Lower lobe of right lung (tissue), 2 donors: ENCODE measurements at places on chromosomes 3 and 15. TPM values are rescaled to one million over a fixed set of nuclear protein-coding genes. Genes with fewer than 3 reads are reported as not detected.

The RETNLB gene
- not detected for total RNA-seq

DNA sequence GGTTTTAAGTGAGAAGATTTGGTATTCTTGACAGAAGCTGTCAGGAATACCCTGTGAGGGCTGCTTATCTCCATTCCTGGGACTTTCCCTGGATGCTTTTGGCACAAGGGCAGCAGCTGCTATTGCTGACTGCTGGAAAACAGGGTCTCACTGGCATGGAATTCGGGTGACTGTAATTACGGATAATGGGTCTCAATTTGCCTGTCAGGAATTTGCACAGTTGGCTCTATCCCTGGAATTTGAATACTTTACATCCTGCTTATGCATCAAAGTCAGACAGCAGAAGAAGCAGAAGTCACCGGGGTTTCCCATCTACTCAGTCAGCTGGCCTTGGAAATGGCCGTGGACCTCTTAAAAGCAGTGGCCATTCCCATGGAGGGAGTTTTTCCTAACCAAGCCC, 25.9 kb upstream of the AKAP13 start:
- DNase-seq: no peak

DNA sequence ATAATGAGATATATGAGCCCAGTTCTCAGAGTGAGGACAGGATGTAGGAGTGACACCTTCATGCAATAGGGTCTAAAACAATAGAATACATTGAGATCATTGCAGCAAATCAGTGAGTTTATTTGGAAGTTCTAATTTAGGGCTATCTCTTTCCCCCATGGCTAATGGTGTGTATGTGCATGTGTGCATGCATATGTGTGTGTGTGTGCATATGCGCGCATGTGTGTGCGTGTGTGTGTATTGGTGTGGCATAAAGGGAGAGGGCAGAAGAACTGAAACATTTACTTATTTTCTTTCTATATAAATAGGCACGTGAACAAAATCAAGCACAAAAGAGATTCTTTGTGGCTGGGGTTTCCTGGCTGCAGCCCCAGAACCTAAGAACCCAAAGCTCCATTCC, 115.7 kb upstream of the VEPH1 start:
- no peak for DNase-seq

The BSN gene
- total RNA-seq: 0.35 TPM

The ARHGEF26 gene
- total RNA-seq: 50.9 TPM

The MRPL46 gene
- 15.3 TPM for total RNA-seq

The B3GNT5 gene
- 30.8 TPM for total RNA-seq

GRCh38 chr15:69170597-69170996, 10.2 kb downstream of the GLCE start:
- DNase-seq: no peak

- peak; percentile 81 for DNase-seq
These were observed 25.1 kb downstream of the VPS39 start for GRCh38 chr15:42182961-42183360.

GRCh38 chr15:39629371-39629770, 48.5 kb downstream of the THBS1 start:
- DNase-seq: no peak

DNA sequence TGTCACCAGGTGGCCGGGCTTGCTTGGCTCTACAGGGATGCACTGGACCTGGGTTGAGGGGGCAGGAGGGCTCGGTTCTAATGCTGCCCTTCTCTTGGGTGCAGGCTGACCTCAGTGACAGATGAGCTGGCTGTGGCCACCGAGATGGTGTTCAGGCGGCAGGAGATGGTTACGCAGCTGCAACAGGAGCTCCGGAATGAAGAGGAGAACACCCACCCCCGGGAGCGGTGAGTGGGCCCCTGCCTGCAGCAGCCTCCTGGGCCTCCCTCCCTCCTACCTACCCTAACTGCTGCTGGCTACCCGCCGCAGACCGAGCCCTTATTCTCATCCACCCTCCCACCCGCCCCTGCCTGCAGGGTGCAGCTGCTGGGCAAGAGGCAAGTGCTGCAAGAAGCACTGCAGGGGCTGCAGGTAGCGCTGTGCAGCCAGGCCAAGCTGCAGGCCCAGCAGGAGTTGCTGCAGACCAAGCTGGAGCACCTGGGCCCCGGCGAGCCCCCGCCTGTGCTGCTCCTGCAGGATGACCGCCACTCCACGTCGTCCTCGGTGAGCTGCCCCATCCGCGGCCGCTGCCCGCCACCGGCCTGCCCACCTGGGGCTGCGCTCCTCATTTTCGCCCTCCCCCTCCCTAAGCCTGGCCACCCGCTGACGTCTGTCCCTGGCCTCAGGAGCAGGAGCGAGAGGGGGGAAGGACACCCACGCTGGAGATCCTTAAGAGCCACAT, 5.6 kb downstream of the FES start:
- DNase-seq: no peak

DNA sequence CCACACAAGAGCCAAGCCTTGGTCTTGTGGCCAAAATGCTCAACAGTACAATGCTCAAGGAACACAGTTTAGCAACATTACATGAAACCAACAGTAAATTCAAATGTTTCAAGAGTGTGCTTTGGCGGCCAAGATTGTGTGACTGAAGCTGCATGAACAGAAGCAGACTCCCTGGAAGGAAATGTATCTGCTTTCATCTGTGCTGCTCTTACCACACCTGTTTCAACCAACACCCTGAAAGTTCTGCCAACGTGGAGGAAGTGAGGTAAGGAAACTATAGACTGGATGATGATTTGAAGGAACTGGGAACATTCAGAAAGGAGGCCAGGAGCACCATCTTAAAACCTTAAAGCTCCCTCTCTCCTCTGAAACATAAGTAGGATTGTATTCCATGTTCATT, 55.7 kb downstream of the MB21D2 start:
- no peak for DNase-seq

- no peak for DNase-seq
These were observed 364.3 kb upstream of the BCHE start for GRCh38 chr3:166201476-166201875.

DNA sequence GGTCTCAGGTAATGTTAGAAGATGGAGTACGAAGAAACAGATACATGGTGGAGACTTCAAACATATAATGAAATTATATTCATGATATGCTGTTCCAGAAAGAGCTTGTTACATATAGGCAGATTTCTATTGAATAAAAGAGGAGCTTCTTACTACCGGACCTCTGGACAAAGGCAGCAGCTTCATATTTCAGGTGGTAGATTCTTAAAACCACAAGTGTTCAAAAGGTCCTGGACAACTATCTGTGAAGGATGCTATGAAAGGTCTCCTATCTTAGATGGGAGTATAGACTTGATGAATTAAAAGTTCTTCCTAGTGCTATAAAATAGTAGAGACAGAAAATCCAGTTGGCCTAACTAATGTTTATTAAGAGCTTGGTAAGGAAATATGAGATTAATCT, 43.2 kb downstream of the MYLK start:
- no peak for DNase-seq

- DNase-seq: no peak
These were observed 572.7 kb downstream of the NLGN1 start for GRCh38 chr3:173970281-173970680.

DNA sequence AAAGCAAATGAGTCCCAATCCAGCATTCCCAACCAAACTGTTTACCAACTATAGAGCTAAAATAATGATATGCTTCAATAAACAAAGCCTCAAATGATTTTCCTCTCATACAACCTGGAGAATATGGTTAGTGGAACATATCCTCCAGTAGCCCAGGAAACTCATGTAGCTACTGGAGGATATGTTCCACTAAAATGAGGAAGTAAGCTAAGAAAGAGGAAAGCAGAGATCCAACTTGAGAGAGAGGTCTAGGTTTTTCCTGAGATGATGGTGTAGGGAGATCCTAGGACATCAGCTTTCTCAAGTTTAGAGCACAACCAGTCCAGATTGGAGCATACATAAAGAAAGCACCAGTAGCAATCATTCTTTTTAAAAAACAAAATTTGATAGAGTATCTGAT, 44.6 kb upstream of the SLC4A7 start:
- no peak for DNase-seq

DNA sequence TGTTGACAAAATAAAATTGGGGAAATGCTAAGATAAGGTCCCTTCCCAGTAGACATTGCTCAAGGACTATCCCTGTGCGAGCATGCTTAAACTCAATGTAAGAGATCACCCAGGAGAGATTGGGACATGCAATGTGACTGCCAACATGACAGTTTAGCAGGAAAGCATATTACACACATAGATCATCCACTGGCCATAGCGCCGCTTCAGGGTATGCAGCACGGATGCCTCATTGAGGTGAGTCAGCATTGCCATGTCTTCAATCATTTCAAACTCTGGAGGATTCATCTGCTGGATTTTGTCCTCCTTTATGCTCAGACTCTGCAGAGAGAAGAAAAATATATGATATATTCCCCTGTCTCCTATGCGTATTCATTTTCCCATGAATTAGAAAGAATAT, 8.9 kb downstream of the MYH15 start:
- DNase-seq: no peak

DNA sequence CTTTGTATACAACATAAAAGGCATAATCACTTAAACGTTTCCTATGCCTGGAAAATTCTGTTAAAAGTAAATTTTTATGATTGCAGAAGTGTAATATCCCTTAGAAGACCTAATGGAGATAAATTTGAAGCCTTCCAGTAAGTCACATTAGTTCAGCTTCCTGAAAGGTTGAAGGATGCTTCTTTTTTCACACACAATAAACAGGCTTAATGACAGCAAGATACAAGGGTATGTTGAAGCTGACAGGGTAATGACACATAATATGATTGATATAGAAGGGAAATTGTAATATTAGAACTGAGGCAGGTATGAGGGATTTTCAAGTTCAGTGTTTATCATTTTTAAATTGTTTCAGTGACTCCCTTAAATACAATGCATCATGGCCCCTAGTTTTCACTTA, 161.8 kb upstream of the NAALADL2 start:
- no peak for DNase-seq

The CDHR4 gene
- total RNA-seq: 9.6 TPM

The CEP19 gene
- total RNA-seq: 2.2 TPM
